T-helper 9 cell (primary cell): ENCODE measurements at places on chromosomes 12 and 14.

DNA sequence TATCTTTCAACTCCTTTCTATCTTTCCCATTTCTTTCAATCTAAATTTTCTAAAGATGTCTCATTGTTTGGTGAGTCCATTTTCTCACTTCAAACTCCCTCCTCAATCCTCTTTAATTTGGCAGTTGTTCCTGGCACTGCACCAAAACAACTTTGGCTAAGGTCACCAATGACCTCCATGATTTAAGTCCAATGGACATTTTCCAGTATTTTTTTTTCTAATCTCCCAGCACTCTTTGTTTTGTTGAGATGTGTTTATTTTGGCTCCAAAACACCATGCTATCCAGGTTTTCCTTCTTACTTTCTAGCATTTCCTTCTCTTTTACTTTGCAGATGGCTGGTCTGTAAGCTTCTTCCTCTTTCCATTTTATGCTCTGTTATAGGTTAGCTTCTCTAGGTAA, 42.5 kb upstream of the OTOGL start:
- DNase-seq, result no peak

GRCh38 chr14:95303552-95303951, 16.2 kb downstream of the CLMN start:
- DNase-seq, result no peak

DNA sequence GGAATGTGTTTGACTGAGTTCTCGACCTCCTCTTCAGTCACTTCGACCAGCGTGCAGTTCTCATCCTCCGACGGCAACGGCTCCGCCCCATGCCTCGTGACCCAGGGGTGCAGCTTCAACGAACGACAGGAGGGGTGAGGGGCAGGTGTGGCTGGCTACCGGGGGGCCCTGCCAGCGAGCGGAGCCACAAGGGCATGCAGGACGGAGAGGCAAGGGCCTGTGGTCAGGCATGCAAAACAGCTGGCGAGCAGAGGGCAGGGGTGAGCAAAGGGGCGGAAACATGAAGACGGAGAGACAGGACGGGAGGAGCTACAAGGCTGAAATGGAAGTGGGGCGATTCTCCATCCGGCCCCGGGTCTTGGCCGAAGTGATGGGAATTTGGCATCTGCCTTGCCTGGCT, 38.7 kb downstream of the P2RX4 start:
- DNase-seq, result no peak

DNA sequence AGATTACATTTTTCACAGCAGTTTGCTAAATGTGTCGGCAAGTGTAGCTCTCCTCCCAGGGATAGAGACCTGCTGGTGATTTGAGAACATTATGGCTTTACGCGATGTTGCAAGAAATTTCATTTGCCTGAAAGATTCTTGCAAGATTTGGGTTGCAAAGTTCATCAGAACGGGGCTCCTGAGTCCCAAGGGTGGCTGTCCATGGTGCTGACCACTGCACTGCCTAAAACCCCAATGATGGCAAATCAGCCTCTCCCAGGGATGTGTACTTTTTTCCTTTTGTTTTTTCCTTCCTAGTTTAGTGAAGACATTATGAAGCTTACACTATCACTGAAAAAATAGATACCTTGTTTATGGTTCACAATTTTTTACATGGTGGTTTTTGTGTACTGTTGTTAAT, 85.4 kb downstream of the WSCD2 start:
- no peak for DNase-seq

DNA sequence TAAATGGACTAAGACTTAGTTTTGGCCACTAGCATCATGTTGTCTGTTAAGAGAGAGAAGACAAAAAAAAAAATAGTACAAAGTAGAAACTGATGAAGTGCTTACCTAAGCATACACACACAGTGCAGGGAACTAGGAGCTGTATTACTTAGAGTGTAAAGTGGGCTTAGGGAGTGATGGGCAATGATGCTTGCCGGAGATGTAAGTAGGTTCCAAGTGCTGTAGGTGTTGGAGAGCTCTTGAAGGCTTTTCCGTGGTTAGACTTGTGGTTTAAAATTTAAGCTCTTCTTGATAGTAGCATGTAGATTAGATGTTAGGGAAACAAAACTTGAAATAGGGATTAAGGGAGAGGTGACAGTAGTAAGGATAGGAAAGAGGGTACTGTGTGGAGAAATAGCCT, 34.7 kb downstream of the MIA2 start:
- no peak for DNase-seq

- DNase-seq, result no peak
These were observed 7.8 kb downstream of the BHLHE41 start for GRCh38 chr12:26116829-26117715.

DNA sequence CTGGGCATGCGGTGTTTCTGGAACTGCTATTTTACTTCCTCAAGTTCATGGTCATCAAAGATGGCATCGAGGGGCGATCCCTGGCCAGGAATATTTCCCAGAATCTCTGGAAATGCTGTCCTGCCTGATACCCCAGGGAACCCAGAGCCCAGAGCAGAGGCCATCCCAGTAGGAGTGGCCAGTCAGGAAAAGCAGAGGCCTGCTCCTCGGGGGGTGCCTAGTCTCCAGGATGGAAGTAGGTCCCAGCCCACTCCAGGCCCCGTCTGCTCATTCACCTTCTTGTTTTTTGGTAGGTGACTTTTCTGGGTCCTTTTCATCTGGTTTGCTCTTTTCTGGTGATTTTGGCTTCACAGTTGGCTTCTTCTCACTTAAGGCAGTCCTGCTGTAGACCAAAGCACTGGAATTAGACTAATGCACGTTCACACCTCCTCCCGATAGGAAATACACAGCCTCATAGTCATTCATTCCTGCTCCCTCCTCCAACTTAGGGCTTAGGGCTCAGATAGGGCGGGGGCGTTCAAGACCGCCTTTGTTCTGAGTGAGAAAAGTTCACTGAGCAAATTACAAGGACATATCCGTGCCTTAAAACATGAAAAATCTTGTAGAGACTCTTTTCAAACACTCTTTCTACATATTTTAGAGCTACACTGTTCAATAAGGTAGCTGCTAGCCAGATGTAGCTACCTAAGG, 51.1 kb downstream of the TRAFD1 start:
- no peak for DNase-seq

GRCh38 chr12:2673966-2674810, 120.6 kb upstream of the FKBP4 start:
- no peak for DNase-seq

- no peak for DNase-seq
These were observed 25.1 kb upstream of the VSX2 start for GRCh38 chr14:74213907-74214803.

- DNase-seq, result no peak
These were observed 449.1 kb upstream of the SOX5 start for GRCh38 chr12:24398605-24399004.

GRCh38 chr12:123058980-123059379, 78.5 kb downstream of the ARL6IP4 start:
- no peak for DNase-seq

GRCh38 chr12:122064780-122065588, 13.6 kb upstream of the MLXIP start:
- DNase-seq, result no peak

DNA sequence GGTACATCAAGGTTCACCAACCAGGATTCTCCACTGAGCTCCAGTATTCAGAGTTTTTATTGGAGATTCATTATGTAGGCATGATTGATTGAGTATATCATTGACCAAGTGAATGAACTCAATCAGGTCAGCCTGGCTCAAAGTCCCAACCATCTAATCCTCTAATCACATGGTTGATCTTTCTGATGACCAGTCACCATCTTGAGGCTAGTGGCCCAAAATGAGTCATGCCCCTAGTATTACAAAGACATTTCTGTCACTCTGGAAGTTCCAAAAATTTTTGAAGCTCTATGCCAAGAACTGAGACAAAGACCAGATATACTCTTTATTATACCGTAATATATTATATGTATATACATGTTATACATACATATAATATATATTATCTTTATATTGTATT, 75.9 kb upstream of the ATF7IP start:
- DNase-seq, result no peak

- DNase-seq, result no peak
These were observed 2.3 kb upstream of the ANGEL1 start for GRCh38 chr14:76814726-76815645.

DNA sequence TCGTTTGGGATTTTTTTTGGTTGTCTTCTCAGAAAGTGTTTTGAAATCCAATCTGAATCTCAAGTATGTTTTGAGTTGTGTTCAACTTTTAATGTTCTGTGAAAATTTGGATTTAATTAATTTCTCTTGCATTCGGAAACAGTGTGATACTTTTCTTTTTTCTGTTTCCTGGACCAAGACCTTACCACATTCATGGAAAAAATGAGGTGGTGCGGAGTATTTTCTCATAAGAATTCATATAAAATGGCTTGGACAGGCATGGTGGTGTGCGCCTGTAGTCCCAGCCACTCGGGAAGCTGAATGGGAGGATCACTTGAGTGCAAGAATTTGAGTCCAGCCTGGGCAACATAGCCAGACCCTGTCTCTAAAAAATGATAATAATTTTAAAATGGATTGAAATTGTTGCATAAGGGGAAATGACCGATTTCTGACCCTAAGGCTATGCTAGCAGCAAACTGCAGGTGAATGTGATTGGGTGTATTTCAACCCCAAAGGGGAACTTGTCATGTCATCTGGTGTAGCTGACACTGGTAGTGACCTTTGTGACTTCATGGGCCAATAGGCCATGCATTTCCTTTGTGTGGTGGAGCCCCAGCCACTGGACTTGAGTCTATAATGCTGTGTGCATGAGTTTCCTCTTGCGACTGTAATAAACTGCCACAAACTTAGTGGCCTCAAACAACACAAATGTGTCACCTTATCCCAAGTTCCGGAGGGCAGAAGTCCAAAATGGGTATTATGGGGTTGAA, 123.5 kb upstream of the RFLNA start:
- no peak for DNase-seq

DNA sequence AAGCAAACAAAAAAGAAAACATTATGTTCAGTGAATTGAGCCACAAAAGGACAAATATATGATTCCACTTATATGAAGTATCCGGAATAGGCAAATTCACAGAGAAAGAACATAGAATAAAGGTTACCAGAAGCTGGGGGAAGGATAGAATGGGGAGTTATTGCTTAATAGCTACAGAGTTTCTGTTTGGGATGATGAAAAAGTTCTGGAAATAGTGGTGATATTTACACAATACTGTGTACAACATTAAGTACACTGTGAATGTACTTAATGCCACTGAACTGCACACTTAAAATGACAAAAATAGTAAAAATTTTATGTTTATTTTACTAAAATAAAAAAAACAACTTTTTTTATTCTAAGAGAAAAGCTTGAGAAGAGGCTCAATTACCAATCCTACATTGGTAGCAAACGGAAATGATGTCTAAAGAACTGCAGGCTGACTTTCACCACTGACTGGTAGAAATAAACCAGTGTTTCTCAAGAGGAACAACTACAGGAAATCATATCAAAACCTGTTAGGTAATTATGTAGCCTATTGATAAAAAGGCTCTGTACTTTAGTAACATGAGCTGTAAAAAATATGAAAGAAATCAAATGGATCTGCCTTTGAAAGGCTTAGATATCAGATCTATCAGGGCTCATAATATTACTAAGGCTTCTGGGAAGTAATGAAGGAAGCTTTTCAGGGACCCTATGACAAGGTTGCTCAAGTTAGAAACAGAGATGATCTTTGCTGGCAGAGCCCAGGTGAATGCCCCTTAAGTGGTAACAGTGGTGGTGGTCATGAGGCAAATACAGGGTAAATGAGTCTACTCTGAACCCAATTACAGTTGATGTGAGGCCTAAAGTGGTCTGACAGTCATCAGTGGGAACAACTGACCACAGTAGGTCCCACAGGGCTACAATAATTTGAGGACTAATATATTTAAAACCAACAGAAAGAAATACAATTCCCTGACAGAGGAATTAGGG, 41.3 kb downstream of the BAZ1A start:
- DNase-seq, result no peak

GRCh38 chr12:104805186-104805585, 152.9 kb downstream of the SLC41A2 start:
- no peak for DNase-seq

DNA sequence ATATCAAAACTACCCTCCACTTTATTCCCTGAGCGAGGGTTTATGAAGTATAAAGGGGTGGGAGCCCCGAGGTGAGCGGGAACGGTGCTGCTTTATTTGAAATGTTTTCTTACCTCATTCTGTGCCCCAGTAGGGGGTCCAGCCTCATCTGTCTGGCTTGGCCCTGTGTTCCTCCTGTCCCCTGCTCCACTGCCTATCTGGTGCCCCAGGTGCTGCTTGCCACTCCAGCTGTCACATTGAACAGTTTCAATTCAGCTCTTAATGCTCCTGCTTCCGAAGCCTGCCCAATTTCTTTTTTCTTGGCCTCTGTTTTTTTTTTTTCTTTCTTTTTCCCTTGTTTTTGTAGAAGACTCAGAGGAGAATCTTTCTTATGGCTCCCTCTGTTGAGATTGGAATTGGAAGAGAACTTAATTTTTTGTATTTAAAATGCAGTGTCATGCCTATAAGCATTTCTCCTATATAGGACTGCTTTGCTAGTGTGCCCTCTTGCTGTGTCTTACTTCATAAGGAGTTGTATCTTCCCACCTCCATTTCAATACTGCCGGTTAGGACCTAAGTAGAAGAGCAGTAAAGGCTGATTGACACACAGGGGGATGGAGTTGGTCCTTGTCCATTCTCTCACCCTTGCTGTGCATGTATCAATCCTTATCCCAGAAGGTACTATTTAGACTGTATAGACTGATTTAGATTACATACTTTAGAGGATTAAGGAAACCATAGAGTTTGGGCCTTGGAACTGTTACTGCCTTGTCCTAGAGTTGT, 2.3 kb downstream of the ATXN7L3B start:
- no peak for DNase-seq

- no peak for DNase-seq
These were observed 74.9 kb downstream of the TBK1 start for GRCh38 chr12:64526859-64527258.

- DNase-seq, result no peak
These were observed 74.4 kb downstream of the DAAM1 start for GRCh38 chr14:59262717-59263454.

DNA sequence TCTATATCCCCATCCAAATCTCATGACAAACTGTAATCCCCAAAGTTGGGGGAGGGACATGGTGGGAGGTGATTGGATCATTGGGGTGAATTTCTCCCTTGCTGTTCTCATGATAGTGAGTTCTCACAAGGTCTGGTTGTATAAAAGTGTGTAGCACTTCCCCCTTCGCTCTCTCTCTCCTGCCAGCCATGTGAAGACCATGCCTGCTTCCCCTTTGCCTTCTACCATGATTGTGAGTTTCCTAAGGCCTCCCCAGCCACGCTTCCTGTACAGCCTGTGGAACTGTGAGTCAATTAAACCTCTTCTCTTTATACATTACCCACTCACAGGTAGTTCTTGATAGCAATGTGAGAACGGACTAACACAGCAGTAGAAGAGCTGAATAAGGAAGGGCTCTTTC, 62.6 kb upstream of the VASH1 start:
- no peak for DNase-seq

GRCh38 chr12:106585105-106585520, 2.3 kb downstream of the RFX4 start:
- no peak for DNase-seq

- no peak for DNase-seq
These were observed 43.6 kb downstream of the RAD51B start for GRCh38 chr14:67863223-67863622.

DNA sequence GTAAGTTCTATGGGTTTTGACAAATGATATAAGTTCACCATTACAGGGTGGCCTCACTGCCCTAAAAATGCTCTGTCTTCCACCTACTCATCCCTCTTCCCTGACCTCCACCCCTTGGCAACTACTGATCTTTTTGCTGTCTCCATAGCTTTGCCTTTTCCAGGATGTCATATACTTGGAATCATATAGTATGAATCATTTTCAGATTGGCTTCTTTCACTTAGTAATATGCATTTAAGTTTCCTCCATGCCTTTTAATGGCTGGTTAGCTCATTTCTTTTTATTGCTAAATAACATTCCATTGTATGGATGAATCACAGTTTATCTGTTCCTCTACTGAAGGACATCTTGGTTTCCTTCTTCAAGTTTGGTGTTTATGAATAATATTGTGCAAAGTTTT, 14.0 kb upstream of the PEX5 start:
- no peak for DNase-seq
